Fibroblast of lung (primary cell): ENCODE measurements at places on chromosomes 7 and 10.

GRCh38 chr10:127849921-127850320 lies 42.8 kb downstream of the CLRN3 start:
- DNase-seq = no peak

- DNase-seq = no peak
Observed at GRCh38 chr7:27167916-27168264, 2.6 kb upstream of the HOXA9 start.

- no peak for DNase-seq
Observed at GRCh38 chr7:153532326-153532725, 519.9 kb upstream of the DPP6 start.

DNA sequence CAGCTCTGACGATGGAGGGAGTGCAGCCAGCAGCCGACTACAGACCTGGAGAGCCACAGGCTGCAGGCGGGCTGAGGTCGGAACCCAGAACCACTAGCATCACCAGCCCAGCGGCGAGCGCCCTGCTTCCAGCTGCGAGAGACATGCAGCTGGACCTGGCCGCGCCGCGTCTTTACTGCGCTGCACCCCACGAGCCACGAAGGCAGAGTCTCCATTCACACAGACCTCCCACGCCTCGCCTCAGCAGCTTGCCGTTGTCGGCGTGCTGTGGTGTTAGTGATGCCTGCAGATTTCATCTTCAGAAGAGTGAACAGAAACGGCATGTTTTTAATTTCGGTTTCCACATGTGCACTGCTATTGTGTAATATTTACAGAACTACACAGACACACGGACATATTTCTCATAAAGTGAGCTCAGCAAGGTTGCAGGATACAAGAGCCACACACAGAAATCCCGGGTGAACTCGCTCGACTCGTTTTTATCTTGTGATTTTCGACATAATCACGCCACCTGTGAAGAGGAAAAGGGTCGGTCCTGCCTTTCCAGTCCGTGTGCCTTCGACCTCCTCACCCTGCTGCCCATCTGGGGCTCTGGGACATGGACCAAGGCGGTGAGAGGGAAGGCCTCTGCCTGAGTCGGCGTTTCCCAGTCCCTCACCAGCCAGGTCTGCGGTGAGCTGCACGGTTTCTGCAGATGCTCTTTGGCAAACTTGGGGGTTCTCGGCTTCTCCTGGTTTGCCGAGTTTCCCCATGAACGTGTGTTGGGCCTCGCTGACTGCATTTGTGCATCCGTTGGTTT lies 252.2 kb downstream of the ELFN1 start:
- no peak for DNase-seq

DNA sequence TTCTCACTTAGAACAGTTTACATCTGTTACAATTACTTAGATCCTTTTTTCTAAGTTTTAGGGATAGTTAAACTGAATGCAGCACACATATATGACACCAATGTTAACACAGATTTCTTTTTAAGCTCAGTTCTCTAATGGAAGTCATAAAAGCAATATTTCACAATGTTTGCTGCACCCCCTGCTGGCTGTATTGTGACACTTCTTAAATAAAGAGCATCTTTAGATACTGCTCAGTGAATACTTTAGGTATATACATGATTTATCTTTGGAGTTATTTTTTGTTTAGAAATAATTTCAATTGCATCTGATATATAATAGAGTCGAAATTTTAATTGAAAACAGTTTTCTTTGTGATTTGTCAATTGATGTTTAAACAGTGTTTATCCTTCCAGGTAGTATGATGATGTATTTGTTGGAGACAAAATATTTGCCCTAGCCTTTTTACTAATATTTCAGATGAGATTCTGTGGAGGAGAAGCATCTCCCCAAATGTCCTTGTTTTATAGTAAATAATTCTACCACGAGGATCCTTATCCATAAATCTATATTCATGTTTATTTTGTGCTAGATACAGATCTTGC lies 174.4 kb downstream of the ST7 start:
- peak; percentile 76 for DNase-seq

GRCh38 chr10:4810092-4810491 lies 15.9 kb upstream of the AKR1E2 start:
- DNase-seq = peak; percentile 77

DNA sequence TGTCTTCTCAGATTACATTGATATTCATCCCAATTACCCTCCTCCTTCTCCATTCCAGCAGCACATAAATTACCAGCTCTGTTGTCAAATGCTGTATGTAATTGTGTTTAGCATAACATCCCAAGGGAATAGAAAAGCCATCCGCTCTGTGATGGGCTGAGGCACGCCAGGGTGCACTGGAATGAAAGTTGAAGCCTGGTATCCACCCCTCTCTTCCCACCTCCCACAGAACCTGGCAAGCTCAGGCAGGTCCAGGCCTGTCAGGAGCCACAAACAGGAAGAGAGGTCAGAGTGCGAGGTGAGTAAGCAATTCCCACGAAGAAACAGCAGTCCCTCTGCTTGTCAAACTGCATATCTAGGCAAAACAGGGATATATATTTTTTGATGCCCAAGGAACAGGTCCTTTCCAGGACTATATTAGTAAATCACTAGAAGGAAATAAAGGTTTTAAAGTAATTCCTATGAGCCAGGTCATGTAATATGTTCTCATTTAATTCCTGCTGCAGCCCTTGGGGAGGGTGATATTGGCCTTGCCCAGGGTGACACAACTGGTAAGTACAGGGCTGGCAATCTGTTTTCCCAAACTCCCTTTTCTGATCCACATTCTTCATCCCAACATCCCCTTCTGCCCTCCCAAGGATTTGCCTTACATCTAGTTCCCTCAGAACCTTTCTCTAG lies 155.6 kb upstream of the GHITM start:
- peak; percentile 30 for DNase-seq

DNA sequence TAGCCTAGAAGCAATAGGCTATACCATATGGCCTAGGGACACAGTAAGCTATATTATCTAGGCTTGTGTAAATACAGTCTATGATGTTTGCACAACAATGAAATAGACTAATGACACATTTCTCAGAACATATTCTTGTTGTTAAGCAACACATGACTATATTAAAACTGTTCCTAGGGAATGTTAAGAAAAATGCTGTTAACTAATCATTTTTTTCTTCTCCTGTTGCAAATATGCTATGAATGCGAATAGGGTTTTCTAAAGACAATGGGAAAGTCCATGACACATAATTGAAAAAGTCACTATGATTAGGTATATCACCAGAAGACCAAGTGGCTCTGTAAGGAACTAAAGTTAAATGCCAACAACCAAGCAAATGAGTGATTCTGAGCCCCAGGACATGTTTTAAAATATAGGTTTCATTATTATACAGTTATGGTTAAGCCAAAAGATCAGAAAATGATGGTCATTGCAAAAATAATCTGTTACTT lies 454.0 kb upstream of the SORCS1 start:
- DNase-seq = no peak

DNA sequence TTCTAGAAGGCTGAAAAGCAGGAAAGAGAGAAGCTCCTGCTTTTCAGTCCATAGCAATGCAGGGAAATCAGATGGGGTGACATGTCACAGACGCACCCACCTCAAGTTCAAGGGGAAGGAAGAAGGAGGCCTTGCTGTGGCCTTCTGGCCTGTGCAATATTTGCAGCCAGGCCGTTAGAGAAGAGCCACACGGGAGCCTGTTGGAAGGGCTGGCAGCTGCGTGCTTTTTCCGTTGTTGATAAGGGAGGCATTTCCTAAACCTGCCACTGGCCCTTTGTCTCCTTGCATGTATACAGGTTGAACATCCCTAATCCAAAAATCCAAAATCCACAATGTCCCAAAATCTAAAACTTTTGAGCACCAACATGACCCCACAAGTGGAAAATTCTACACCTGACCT lies 492.5 kb upstream of the ZMIZ1 start:
- DNase-seq = no peak

GRCh38 chr7:91835826-91836368 lies 44.6 kb downstream of the MTERF1 start:
- no peak for DNase-seq

- peak; percentile 30 for DNase-seq
Observed at GRCh38 chr10:91541481-91541880, 91.4 kb downstream of the PPP1R3C start.

- DNase-seq = no peak
Observed at GRCh38 chr7:152617056-152617455, 58.9 kb downstream of the XRCC2 start.

GRCh38 chr10:48519481-48520183 lies 85.2 kb downstream of the ARHGAP22 start:
- DNase-seq = no peak

- peak; percentile 15 for DNase-seq
Observed at GRCh38 chr7:12861070-12861469, 173.6 kb downstream of the ARL4A start.

DNA sequence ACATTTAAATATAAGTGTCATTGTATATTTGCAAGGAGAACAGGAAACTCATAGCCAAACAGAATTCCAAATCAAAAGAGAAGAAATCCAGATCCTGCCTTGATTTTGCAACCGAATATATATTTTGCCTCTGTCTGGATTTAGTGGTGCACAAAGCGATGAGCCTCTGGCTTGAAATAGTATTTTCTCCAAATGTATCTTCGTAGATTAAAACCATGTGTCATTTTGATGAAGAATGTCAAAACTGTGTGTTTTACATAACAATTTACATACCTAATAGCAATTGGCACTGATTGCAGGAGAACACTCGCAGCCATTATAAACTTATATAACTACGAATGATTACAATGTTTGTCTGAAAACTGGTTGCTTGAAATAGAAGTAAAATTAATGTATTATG lies 156.4 kb downstream of the ARID5B start:
- no peak for DNase-seq

GRCh38 chr10:72097448-72098300 lies 9.3 kb upstream of the SPOCK2 start:
- DNase-seq = peak; percentile 99

- DNase-seq = no peak
Observed at GRCh38 chr10:133124357-133125211, 35.4 kb upstream of the KNDC1 start.

DNA sequence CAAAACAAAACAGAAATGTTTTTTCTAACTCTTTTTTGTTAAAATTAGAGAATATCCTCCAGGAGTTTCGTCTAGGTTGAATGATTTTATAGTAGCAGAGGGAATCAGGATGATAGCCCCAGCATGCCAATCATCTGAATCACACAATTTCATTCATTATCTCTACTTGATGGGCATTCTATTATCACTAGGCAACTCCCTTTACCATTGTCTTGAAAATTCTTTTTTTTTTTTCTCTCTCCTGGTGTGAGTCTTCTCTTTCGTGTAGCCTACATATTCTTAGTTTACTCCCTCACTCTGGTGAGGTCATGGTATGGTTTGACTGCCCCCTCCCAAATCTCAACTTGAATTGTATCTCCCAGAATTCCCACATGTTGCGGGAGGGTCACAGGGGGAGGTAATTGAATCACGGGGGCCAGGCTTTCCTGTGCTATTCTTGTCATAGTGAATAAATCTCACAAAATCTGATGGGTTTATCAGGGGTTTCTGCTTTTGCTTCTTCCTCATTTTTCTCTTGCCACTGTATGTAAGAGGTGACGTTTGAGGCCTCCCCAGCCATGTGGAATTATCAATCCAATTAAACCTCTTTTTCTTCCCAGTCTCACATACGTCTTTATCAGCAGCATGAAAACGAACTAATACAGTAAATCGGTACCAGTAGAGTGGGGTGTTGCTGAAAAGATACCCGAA lies 105.0 kb downstream of the OTUD1 start:
- no peak for DNase-seq

- no peak for DNase-seq
Observed at GRCh38 chr10:31121757-31122577, 90.3 kb upstream of the ZNF438 start.

GRCh38 chr7:2972835-2973161 lies 70.9 kb downstream of the CARD11 start:
- DNase-seq = no peak

GRCh38 chr10:4673279-4674040 lies 152.5 kb upstream of the AKR1E2 start:
- DNase-seq = no peak

DNA sequence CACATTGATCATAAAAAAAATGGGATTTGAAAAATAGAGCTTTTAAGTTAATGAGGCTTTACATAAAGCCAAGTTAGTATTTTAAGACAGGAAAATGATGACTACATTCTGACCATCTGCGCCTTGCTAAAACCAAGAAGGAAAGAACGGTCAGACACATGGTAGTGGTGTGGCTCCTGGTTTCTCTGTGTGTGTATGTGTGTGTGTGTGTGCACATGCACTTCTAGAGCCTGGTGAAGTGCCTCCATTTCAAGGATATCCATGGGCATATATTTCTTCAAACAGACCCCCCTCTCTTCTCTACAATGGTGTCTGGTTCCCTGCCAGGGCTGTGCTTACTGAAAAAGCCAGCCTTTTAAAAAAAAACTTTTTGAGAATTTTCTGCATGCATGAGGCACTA lies 80.9 kb downstream of the FRMPD2 start:
- no peak for DNase-seq

- no peak for DNase-seq
Observed at GRCh38 chr7:51261117-51261835, 55.3 kb downstream of the COBL start.

DNA sequence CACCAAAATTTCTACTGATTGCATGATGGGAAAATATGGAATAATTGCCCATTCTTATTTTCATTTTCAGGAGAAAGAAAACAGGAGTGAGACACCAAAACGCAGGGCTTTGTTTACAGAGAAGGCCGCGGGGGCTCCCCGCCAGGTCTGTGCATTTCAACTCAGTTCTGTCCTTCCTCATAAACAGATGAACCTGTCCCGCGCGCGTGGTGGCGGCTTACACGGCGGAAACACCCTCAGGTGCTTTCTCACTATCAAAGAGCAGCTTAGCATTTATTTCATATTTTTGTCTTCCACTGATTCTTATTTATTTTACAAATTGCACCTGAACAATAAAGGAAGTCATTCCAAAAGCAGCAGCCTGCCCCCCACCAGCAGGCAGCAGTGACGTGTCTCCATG lies 579.4 kb downstream of the PTPRN2 start:
- DNase-seq = no peak

DNA sequence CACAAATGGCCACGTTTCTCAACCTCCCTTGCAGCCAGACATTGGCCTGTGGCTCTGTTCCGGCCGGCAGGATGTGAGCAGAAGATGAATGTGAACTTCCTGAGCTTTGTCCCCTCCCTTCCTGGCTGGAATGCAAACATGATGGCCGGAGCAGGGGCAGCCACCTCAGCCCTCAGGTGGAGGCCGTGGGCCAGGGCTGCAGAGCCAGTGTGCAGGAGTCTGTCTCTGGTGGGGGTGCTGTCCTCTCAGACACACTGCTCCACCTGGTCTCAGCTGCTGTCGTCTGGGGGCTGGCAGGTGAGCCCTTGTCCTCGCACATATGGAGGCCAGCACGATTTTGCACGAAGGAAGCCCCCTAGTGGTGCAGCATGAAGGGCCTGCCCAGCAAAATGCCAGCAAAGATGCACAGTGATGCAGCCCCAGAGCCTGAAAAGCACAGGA lies 25.3 kb upstream of the PWWP2B start:
- no peak for DNase-seq
